Esophagus muscularis mucosa (tissue), 4 donors: ENCODE measurements at places on chromosomes 2 and 18. TPM values are rescaled to one million over a fixed set of nuclear protein-coding genes. Genes with fewer than 3 reads are reported as not detected.
A peak's percentile ranks its signal among the peaks of the same experiment; 100 is the strongest.

DNA sequence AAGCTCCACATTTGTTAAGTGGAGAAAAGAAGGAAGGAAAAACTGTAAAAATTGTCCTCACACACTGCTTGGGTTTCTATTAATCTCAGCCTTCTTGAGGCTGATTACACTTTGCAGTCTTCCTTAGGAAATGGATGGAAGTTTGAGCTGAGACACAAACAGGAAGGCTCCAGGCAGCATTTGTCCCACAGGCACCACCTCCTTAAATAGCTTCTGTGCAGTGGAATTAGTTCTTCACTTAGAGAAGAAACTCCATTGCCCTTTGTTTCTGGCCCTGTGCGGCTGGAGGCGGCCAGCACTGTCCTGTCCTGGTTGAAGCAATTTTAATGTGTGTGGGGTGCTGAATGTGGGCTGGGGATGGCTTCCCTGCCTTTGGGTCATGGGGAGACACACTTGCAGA lies 44.3 kb downstream of the ARHGAP28 start:
- DNase-seq, result no peak

DNA sequence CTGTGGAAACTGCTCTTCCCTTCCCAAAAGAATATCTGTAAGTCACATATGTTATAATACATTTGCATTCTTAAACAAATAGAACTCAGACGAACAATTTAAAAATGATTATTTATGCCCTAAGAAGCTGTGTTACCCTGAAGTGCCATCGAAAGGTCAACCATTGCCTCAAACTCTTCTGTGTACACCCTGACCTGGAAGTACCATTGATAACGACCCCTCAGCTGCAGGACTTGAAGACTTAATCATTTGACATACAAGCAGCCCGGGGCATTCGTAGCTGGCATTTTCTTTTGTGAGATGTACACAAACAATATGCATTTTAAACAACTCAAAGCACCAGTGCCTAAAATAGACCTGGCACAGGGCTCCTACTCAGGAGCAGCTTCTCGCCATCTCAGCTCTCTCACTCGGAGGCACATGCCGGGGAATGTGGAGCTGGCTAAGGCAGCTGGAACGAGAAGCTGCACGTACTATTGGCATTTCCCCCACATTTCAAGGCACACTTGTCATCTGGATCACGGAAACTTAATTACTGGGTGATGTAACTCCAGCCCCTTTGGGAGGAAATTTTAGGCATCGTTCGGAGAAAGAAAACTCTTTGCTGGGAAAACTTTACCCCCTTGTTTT lies 170.0 kb upstream of the GALNT5 start:
- DNase-seq, result no peak

DNA sequence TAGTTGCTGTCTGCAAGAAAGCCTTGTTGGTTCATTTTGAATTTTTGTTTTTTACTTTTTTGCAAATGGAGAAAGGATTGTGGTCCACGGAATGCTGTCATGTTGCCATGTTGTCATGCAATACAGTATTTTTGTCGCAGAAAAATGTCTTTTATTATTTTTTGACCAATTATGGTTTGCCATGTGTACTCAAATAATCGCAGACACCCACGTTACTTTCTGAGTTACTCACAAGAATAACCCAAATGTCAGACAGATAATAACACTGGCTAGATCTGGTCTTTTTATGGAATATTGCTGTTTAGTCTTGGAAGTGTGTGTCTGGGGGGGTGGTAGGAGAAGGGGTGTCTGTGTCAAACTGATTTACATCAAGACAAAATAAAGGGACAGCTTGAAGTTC lies 188.9 kb downstream of the LTBP1 start:
- no peak for DNase-seq

DNA sequence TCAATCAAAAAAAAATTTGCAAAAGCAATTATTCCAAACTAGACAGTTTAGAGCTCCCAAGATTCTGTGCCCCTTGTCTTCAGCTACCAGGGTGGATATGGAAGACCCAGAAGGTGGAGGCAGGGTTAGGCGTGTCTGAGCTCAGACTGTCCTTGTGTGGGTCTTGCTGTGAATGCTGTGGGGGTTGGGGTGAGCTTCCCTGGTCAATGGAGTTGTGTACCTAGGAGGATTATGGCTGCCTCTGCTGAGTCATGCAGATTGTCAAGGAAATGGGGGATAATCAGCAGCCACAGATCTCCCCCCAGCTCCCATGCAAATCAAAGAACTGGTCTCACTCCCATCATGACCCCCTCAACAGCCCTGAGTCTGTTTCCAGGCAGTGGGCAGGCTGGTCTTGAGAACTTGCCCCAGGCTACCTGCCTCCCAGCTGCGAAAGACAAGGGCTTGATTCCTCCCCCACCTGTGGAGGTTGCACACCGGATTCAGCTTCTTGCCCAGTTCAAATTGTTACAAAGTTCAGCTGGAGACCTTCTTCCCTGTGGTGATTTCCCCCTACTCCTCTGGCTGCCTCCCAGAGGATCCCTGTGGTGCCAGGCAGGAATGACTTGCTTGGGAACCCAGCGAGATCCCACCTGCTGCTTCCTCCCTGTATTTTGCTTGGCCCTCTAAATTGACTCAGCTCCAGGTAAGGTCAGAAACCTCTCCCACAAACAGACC lies 77.0 kb downstream of the RAD51AP2 start:
- DNase-seq, result no peak

The AMER3 gene
- not detected for total RNA-seq

DNA sequence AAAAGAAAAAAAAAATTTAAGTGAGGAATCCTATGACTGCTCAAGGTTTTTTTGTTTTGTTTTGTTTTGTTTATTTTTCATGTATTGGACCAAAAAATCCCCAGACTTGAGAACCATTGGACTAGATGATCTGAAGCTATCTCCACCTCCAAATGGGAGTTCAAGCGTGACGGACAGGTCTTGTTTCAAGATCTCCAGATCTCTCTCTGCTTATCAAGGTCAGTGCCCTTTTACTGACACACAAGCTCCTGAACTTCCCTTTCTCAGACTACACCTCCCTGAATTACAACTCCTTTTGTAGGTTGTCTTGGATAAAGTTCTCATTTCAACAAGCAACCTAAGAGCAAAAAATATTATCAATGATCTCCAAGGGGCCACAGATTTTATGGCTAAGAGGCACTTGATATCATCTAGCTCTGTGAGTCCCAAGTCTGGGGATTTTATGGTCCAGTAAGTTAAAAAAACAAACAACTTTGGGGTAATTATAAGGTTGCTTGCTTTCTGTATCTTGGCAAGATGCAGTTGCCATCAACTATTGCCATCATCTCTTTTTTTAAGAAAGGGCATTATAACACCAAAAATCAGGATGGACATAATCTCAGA lies 396.0 kb upstream of the ATP5MC3 start:
- peak; percentile 66 for DNase-seq

The ACAA2 gene
- total RNA-seq, result 46.9 TPM

The AQP4 gene
- total RNA-seq, result 0.42 TPM
